Chondrocyte (in vitro differentiated cells): ENCODE measurements at places on chromosomes 4 and X.
A peak's percentile ranks its signal among the peaks of the same experiment; 100 is the strongest.

DNA sequence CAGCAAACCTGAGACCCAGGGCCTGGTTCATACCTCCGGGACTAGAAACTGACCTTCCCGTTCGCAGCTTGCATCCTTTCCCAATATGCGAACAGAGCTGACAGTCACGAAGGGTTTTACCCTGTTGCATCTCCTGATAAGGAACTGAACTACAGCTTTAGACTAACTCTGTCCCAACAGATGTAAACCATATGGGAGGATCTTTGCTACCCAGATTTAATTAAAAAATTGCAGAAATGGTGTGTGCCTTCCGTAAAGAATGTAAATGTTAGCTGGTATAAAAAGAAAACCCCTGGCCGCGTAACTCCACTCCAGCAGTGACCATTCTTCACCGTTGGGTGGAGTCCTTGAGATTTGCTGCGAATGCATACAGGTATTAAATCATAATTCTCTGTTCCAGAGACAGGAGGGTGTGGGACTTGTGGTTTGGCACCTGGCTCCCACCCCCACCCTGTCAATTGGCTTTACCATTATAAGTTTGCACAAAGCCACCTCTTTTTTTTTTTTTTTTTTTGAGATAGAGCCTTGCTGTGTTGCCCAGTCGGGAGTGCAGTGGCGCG, 40.6 kb upstream of the SORCS2 start:
- no peak for DNase-seq

DNA sequence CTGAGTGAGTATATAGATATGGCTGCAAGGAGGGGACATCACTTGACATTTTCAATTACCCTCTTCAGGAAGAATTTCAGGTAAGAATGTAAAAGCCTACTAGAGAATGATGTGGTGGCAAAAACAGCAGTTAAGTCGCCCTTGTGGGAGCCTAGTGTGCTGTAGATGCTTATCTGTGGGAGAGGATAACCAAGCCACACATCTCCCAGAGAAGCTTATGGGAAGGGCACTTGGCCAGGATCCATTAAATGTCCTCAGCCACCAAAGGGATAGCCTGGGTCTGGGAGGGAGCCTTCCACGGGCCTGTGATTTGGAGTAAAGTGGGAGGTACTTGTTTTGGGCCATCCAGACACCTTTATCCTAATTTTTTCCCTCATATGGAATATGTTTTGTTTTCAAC, 41.3 kb upstream of the BCLAF3 start:
- DNase-seq = no peak

GRCh38 chrX:47093248-47093647, 15.0 kb downstream of the RGN start:
- DNase-seq = no peak

- peak; percentile 86 for DNase-seq
Observed at GRCh38 chr4:7691982-7692381, 247.7 kb downstream of the AFAP1 start.
